ENCODE measurements at places on chromosomes 3 and 15.

DNA sequence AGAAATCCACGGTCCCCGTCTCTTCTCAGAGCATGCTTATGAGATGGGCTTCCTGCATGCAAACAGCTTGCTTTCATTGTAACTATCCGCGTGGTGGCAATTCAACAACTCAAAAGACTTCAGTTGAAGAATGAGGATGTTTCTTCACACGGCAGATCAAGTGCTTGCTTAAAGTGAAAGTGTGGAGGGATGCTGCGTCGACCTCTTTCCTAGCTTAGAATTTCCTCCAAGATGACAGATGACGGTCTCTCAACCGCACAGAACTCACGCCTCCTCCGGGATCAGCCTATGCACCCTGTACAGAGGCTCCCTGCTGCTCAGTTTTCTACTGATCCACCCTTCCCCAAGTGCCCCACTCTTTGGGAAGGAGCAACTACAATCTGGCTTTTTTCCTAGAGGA, 47.8 kb downstream of the PCSK6 start:
- no peak for DNase-seq

- no peak for DNase-seq
Measured at GRCh38 chr3:102715030-102715697, 280.3 kb downstream of the ZPLD1 start.

- DNase-seq = no peak
Measured at GRCh38 chr3:156721687-156722618, 47.6 kb downstream of the TIPARP start.

- peak; percentile 88 for DNase-seq
Measured at GRCh38 chr15:37079726-37080125, 20.6 kb downstream of the MEIS2 start.

- DNase-seq = no peak
Measured at GRCh38 chr3:15578289-15578867, 23.0 kb downstream of the HACL1 start.

DNA sequence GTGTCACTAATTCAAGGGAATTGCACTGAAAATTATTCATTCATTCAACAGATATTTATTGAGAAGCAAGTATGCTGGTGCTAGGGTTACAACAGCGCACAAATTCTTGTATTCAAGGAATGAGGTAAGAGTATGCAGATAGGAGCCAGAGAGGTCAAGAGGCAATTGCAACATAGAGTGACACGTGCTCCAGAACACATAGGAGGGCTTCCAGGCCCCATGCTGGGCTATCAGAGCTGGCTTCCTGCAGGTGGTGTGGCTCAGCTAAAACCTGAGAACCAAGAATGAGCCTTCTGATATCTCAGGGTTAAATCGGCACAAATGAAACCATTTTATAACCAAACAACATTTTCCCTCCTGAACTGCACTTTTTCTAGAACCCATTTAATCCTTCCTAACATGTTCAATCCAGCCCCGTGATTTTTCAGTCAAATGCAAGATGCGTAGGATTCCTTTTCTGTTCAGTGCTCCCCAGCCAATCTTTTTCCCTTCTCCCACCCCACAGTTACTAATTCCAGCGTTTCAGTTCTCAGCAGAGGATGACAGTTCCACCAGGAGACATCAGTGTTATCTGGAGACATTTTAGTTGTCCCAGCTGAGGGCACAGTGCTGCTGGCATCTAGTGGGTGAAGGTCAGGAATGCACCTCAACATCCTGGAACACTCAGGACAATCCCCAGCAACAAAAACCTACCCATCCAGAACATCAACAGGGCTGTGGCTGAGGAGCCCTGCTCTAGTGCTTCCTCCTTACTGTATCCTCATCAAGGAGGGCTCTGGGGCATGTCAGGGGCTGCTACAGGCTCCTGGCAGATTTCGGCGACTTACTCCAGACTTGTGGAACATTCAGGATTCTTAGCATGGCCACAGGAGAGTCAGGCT, 13.1 kb downstream of the CCR5AS start:
- DNase-seq = no peak

DNA sequence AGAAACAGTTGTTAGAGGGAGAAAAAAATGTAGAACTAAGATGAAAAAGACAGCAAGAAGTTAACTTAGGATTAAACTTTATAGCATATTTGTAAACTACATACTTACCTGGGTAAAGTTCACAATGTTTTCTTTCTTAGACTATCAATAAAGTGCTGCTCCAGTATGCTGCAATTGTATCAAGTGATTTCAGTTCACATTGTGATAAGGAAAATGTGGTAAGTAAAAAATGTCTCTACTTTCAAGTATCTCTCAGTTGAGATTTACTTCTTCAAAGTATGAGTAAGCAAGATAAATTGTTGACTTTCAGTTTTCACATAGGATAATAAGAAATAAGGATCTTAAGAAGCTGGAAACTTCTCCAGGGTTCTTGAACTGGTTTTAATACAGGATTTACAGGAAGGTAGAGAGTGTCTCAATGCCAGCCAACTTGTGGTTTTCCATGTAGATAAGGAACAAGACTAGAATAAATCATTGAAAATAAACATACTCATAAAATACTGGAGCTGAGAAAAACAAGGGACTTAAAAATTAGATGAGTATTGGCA, 528.8 kb downstream of the UNC13C start:
- DNase-seq = no peak

DNA sequence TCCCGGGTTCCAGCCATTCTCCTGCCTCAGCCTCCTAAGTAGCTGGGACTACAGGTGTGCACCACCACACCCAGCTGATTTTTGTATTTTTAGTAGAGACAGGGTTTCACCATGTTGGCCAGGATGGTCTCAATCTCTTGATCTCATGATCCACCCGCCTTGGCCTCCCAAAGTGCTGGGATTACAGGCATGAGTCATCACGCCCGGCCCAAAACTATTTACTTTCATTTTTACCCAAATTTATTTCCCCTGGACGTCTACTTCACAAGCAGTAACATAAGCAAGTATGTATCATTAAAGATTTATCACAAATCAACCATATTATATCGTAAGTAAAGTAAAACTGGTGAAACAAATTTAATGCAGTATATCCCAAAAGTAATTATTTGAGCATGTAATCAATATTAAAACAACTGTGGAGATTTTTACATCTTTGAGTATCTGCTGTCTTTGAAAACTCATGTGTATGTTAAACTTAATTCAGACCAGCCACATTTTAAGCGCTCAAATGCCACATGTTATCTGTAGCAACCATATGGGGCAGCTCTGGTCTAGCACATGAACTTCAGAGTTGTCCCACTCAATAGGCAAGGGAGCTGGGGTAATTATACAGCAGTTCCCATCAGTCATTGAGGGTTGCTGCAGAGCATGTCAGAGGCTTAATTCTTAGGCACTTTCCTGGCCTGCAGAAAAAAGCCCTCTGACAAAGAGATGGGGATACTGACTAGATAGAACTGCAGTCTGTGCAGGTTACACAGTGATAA, 185.7 kb upstream of the CTDSPL start:
- DNase-seq = no peak

- no peak for DNase-seq
Measured at GRCh38 chr3:169930843-169931242, 19.5 kb downstream of the SAMD7 start.

DNA sequence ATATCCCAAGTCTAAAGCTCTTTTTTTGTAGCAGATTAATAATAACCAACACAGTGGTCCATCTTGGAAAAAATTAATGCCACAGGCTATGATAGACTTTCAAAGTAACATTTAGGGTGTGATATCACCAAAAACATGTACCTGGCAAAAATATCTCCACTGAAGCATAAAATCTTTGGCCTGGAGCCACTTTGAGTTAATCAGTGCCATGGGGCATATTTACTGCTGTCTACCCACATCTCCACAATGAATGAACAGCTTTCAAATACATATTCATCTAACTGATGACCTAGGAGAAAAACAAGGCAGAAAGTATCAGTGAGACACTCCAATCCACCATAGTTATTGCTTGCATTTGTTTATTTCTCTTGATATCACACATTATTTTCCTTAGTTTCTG, 296.0 kb upstream of the MDFIC2 start:
- no peak for DNase-seq

- peak; percentile 25 for DNase-seq
Measured at GRCh38 chr15:47384341-47384740, 333.0 kb upstream of the SEMA6D start.

- DNase-seq = peak; percentile 41
Measured at GRCh38 chr15:34582461-34583371, 735 bp downstream of the GOLGA8B start.

Measured in right hindlimb (tissue), 1 donor.